D341Med (cell line): ENCODE measurements at places on chromosomes 4 and X.

GRCh38 chrX:154125391-154126040 is 18.5 kb upstream of the OPN1LW start:
- no peak for DNase-seq

- DNase-seq = no peak
Measured at GRCh38 chr4:133600008-133600407, 450.9 kb downstream of the PCDH10 start.

- DNase-seq = no peak
Measured at GRCh38 chr4:20273793-20274192, 22.1 kb downstream of the SLIT2 start.

GRCh38 chr4:1992468-1993168 is 16.2 kb downstream of the NELFA start:
- DNase-seq = peak; percentile 46

- DNase-seq = no peak
Measured at GRCh38 chrX:15241301-15241700, 28.6 kb downstream of the ASB9 start.

DNA sequence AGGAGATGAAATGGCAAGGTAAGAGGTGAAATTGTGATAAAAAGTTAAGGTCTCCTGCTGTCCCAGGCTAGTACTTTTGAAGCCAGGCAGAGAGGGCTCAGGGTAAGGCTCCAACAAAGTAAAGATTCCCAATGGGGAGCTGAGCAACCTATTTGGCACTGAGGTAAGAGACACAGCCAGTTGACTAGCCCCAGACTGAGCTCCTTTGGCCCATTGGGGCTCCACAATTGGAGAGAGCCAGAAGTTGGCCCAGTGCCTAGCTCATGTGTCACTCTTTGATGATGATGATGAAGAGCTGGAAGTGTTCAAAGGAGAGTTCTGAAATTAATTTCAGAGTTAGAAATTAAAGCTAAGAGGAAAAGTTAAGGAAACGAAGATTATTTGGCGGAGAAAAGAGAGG is 94.6 kb downstream of the RLIM start:
- no peak for DNase-seq

- no peak for DNase-seq
Measured at GRCh38 chr4:180296036-180296599, 1947.1 kb upstream of the TENM3 start.

DNA sequence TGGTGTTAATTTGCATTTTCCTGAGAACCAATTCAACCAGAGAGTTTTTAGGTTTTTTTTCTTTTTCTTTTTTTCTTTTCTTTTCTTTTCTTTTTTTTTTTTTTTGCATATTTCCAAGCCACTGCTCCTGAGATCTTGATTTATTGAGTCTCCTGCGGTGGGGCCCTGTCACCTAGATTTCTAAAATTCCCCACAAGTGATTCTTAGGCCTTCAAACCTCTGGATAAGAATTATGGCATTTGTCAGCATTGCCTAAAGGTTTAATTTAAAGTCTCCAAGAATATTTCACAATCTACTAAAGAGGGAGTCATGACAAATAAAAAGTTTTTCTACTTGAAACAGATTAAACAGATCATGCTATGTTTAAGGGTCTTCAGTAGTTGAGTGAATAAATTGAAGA is 84.9 kb downstream of the GAB1 start:
- no peak for DNase-seq

GRCh38 chrX:10011261-10011931 is 44.2 kb downstream of the CLDN34 start:
- DNase-seq = no peak

GRCh38 chrX:133818019-133818418 is 167.4 kb downstream of the GPC3 start:
- DNase-seq = no peak

GRCh38 chr4:74205046-74205445 is 47.1 kb downstream of the MTHFD2L start:
- DNase-seq = no peak
